T-helper 2 cell (primary cell): ENCODE measurements at places on chromosomes 16 and 17.

- DNase-seq, result no peak
These were observed 59.5 kb downstream of the AKAP1 start for GRCh38 chr17:57144567-57144966.

GRCh38 chr16:86457501-86458148 is 52.7 kb upstream of the FOXF1 start:
- DNase-seq, result no peak

DNA sequence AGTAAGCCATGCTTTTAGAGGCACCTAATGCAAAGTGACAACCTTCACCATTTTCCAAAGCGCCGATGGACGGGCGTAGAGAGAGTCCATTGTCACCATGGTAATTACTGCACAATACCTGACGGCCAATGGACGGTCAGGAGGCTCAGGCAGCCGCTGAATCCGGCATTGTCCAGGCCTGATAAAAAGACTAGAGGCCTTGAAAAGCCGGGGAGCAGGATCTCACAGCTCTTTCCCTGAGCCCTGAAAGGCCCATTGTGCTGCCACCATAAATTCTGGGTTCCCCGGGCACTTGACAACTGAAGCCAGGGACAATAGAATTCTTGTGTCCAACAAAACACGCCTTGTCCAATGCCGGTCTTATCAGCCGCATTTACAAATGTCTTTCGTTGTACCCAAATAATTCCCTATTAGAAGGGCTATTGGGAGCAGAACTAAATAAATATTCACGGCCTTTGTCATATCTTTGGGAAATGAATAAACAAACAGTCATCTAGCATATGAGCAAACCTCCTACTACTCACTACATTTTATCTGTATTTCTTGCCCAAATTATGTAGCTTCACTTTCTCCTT is 62.4 kb downstream of the CDH11 start:
- no peak for DNase-seq

GRCh38 chr17:59330053-59330942 is 1.2 kb upstream of the YPEL2 start:
- DNase-seq, result no peak

GRCh38 chr17:33266116-33266515 is 27.0 kb downstream of the ASIC2 start:
- no peak for DNase-seq

DNA sequence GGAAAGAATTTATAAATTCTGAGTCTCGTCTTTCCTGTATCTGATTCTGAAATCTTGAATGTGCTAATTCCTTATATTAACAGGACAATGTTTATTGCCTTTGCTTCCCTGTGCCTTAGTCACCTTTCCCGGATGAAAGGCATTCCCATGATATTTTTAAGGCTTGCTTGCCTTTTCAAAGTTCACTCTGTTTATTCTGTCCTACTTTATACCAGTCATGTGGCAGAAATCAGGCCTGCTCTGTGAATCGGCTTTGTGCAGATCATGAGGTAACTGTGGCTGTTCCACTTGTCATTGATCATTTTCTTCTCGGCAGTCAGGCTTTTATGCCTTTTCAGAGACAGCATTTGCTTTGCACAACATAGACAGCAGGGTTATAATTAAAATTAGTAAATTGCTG is 28.8 kb upstream of the ABCC11 start:
- DNase-seq, result no peak

- no peak for DNase-seq
These were observed 82.1 kb downstream of the MSI2 start for GRCh38 chr17:57338257-57338914.

GRCh38 chr16:750485-750884 is 9.7 kb upstream of the CIAO3 start:
- no peak for DNase-seq

DNA sequence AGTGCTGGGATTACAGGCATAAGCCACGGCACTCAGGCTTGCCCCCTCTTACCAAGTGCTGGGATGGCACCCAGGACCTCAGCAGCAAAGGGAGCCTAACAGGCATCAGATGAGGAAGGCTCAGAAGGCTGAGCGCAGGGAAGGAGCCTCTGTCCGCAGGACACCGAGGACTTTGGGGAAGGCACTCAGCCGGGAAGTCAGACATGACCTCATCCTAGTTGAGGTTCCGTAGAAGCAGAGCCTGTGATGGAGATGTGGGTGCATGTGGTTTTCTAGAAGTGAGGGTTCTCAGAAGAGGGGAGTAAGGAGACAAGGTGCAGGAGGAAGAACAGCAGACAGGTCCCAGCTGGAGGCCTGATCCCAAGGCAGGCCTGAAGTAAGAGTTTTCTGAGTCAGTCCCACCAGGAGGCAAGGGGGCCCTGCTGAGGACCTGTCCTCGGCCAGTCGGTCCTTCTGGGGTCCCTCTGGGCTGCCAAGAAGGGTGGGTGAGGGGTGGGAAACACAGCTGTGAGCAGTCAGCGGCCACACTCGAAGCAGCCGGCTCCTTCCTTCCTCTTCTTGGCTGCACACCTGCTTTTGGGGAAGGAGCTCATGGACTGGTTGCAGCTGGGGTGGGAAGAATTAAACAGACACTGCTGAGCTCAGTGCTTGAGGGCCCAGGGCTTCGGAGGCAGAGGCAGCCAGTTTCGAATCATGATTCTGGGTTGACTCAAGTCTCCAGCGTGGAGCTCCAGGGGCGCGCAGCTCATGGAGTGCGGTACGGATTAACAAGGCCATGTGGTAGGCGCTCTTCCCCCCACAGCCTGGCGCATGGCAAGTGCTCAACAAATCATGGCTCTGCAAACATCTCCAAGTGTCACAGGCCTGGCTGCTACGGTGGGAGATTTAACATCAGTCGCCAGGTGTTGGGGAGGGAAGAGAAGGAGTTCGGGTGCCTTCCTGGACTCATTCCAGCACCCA is 38.9 kb upstream of the SNN start:
- no peak for DNase-seq

GRCh38 chr17:34259146-34259545 is 4.1 kb downstream of the CCL2 start:
- DNase-seq, result no peak

- DNase-seq, result no peak
These were observed 30.1 kb upstream of the GAA start for GRCh38 chr17:80071116-80071841.
